Naive thymus-derived CD4-positive, alpha-beta T cell (primary cell): ENCODE measurements at places on chromosomes 3 and 15.

- no peak for DNase-seq
Measured at GRCh38 chr3:7290077-7290825, 429.3 kb downstream of the GRM7 start.

DNA sequence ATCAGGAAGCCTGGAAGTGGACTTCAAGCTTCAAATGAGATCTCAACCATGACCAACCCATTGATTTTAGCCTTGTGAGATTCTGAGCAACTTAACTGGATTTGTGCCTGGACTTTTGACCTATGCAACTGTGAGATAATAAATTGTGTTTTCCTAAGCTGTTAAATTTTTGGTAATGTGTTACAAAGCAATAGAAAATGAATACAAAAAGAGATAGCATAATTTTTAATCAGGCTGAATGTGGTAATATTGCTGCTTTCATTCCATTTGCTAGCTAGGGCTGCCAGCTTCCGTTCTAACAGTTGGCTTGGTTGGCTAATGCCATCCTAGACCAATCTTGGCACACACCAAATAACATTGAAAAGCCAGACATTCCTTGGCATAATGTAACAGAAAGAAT is 12.2 kb downstream of the PROS1 start:
- DNase-seq: no peak

DNA sequence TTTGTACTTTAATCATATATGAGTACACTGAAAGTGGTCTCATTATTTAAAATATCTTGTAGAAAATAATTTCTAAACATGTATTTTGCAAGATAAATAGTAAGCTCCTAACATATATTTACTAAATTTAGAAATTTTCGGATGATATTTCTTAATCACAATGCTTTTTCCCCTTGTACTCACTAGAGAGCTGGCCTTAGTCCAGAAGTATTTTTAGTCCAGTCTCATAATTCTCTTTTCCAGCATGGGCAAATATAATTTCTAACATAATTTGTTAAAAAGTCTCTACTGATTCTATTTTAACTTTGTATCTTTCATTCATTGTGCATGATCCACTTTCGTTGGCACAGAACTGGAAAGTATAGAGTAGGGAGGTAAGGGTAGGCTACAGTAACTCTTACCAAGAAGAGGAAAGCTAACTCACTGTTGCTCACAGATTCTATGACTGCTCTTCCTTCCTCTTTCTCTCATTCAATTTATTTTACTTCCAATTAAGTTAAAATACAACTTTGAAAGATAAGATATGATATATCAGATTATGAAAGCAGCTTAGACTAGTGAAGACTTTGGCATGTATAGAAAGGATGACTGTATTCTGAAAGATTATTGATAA is 39.3 kb downstream of the FGF7 start:
- DNase-seq: no peak

- no peak for DNase-seq
Measured at GRCh38 chr15:40877694-40878093, 3.7 kb upstream of the RHOV start.

DNA sequence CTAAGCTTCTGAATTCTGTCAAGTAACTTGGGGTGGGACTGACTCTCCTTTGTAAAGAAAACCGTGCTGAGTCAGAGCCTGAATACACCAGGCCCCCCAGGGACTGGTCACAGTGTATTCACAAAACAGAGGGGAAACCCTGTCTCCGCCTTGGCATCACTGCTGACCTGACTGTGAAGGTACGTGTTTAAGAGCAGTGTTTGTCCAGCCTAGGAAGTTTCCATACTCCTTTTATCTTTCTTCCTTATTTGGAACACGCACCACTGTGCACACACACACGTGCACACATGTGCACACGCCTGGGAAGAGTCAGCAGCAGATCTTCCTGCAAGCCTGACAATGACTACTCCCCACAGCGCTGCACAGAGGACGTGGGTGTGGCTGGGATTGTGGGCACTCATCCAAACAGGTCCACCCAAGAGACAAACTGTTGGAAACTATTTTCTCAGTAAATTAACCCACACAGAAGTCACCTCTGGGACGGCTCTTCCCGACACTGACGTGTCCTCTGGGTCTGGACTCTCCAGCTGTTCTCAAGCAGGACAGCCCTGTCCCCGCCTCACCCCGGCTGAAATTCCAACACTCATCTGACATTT is 87.7 kb downstream of the ATP10A start:
- no peak for DNase-seq

DNA sequence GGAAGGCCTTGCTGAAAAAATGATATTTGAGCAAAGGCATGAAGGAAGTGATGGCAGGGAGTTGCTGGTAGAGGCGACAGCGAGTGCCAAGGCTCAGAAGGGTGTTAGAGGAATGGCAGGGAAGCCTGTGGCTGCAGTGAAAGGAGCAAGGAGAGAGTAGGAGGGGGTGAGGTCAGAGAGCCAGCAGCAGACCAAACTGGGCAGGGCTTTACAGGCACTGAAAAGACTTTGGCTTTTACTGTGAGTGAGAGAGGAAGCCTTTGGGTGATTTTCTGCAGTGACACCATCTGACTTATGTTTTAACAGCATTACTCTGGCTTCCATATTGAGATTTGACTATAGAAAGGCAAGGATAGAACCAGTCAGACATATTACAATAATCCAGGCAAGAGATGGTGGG is 11.4 kb downstream of the TICRR start:
- DNase-seq: no peak

- no peak for DNase-seq
Measured at GRCh38 chr3:178684881-178685590, 148.8 kb downstream of the KCNMB2 start.

DNA sequence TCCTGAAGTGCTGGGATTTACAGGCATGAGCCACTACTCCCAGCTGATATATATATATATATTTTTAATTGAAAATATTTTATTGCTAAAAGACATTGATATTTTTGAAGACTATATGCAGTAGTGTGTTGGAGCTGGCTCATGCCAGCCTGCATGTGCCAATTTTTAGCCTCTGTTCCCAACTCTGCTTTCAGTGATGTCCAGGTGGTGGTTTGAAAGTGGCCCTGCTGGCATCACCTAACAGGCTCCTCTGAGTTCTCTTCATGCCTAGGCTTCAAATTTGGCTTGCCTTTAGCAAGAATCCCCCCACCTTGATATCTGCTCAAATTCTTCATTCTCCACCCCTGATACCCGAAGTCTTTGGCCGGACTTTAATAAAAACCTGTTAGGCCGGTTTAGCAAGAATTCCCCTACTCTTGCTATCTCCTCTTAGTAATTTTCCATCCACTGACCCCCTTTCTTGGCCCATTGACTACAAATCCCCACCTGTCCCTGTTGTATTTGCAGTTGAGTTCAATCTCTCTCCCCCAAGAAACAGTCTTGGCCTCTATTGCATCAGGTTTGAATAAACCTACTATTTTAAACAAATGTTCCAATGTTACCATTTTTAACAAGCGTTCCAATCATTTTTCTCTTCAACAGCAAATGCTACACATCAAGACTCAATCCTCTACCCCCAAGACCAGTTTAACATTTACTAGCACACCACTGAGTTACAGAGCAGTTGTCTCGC is 23.9 kb upstream of the CTSH start:
- no peak for DNase-seq

GRCh38 chr3:99520513-99520912 is 117.9 kb upstream of the COL8A1 start:
- DNase-seq: no peak

- DNase-seq: no peak
Measured at GRCh38 chr3:37680401-37680800, 181.3 kb upstream of the CTDSPL start.

GRCh38 chr3:66747261-66747660 is 246.4 kb upstream of the LRIG1 start:
- no peak for DNase-seq

- DNase-seq: no peak
Measured at GRCh38 chr3:124859025-124859424, 28.1 kb downstream of the ITGB5 start.

DNA sequence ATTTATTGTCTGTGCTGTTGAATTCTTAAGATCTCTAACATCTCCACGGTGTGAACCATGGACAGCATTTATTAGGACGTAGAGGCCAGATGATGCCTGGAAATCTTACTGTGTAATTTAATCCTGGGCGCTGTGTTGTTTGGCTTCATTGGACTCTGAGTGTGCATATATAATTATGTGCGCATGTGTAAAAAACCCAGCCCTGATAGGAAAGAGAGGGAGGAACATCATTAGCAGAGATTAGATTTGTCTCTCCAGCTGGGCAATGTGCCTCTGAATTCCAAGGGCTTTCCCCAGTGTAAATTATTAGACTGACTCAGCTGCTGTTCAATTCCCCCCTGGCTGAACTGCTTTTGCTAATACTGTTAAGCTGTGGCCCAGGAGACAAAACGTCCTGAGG is 39.6 kb downstream of the MAP3K13 start:
- DNase-seq: no peak

- DNase-seq: no peak
Measured at GRCh38 chr3:23633261-23633960, 172.3 kb upstream of the UBE2E1 start.

DNA sequence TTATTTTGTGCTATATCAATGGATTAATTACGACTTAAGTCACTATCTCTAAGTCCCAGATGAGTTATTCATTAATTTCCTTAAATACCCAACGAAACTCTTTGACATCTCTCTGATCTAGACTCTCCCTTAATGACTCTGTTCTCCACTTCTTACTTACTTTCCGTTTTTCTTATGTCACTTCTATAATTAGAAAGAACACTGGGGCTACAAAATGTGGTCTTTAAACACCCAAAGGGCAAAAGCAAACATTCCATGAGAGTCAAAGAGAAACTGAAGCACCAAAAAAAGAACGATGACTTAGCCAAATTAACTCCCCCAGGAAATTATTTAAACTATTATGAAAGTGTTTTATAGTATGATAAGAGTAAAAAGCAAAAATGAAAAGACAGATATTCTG is 166.4 kb upstream of the UBE2E2 start:
- DNase-seq: no peak

GRCh38 chr15:26201177-26201858 is 338.2 kb upstream of the ATP10A start:
- no peak for DNase-seq

GRCh38 chr3:53776494-53777101 is 69.6 kb downstream of the CHDH start:
- no peak for DNase-seq

GRCh38 chr3:8503461-8503860 is 1.8 kb downstream of the LMCD1 start:
- DNase-seq: no peak
